ENCODE measurements at places on chromosomes 5 and 9.
A peak's percentile ranks its signal among the peaks of the same experiment; 100 is the strongest.

DNA sequence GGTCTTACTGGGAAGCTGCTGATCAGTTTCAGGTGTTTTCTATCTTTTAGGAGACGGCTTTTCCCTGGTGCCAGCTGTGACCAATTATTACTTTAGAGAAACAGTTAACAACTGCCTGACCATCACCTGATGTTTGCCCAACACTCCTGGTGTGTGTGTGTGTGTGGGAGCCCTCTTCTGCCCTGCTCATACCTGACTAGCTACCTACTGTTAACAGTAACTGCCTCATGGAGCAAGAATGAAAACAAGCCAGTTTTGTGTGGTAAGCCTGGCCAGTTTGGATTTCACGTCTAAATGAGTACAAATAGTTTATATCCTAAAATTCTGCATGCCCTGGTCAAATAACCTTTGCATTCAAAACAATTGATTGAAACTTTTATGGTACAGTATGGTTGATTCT is 46.1 kb upstream of the RIOK2 start:
- no peak for DNase-seq

GRCh38 chr9:124629600-124629999 is 122.4 kb upstream of the NR5A1 start:
- DNase-seq, result no peak

- no peak for DNase-seq
These were observed 33.8 kb upstream of the IL17B start for GRCh38 chr5:149412783-149413476.

GRCh38 chr5:158272409-158272808 is 413.5 kb upstream of the CLINT1 start:
- no peak for DNase-seq

DNA sequence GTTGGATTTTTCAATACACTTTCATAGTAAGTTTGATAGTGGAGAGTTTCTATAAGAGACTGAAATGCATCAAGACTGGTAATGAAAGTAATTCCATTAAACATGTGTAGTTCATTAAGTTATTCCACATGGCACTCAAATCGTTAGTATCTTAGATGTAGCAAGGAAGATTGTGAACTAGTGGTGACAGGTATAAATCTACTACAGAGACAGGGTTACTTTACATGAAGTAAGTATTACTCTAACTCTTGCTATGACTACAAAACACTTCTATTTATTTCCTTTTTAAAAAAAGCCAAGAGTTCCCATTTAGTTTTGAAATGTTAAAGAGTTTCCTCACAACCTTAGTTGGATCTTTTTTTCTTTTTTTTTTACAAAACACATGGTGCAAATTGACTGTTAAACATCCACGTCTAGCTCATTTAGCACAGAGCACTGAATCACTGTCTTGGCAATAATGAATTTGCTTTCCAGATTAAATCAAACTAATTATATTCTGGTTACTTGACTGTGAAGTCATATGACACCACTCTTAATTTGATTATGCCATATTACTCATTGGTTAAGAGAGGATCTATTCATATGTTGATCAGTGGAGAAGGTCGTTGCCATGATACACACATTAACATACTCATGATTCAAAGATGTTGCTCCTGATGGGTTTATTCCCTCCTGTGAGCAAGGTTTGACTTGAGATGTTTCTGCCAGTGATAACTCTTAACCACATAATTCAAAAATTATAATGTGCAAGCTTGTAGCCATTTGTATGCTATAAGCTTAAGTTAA is 644.8 kb downstream of the EFNA5 start:
- no peak for DNase-seq

DNA sequence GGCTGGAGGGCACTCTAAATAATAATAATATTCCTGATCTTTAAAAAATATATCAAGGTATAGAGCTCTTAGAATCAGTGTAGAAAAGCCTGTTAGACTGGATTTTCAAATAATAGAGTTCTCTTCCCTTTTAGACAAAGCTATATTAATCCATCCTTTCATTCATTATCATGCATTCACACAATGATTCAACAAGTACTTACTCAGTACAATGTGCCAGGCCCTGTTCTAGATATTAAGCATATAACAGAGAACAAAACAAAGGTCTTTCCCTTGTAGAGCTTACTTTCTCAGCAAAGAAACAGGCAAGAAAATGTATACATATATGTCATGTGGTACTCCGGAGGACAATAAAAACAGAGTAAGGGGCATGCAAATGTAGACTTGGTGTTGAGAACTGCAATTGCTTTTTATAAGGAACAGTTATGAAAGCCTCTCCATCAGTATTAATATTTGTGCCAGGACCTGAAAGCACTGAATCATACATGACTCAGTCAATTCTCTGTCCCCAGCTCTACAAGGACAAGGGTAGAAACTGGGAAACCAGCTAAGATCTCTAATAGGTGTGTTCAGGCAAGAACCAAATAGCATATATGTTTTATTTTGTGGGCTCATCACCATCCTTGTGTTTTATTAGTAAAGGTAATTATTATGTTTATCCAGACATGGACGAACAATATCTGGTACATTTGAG is 72.2 kb downstream of the PIP5K1B start:
- no peak for DNase-seq

GRCh38 chr5:9903801-9904200 is 273.6 kb upstream of the TAS2R1 start:
- no peak for DNase-seq

- DNase-seq, result no peak
These were observed 47.4 kb upstream of the SLC2A8 start for GRCh38 chr9:127349483-127350113.

DNA sequence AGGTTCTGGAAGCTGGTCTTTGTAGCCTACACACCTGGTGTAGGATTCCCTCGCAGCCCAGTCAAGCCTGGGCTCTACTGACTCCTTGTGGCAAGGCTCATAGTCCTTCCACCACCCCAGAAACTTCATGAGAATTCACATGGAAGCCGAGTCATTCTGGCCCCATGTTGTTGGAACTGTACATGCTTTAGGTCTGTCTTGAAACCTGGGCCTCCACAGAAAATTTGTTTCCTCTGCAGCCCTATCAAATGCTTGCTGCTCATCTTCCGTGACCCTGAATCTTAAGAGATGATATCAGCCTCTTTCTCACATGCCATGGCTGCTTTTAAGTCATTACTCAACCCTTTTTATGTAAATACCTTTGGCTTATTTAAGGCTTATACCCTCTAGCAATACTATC is 113.4 kb upstream of the GRHPR start:
- no peak for DNase-seq

DNA sequence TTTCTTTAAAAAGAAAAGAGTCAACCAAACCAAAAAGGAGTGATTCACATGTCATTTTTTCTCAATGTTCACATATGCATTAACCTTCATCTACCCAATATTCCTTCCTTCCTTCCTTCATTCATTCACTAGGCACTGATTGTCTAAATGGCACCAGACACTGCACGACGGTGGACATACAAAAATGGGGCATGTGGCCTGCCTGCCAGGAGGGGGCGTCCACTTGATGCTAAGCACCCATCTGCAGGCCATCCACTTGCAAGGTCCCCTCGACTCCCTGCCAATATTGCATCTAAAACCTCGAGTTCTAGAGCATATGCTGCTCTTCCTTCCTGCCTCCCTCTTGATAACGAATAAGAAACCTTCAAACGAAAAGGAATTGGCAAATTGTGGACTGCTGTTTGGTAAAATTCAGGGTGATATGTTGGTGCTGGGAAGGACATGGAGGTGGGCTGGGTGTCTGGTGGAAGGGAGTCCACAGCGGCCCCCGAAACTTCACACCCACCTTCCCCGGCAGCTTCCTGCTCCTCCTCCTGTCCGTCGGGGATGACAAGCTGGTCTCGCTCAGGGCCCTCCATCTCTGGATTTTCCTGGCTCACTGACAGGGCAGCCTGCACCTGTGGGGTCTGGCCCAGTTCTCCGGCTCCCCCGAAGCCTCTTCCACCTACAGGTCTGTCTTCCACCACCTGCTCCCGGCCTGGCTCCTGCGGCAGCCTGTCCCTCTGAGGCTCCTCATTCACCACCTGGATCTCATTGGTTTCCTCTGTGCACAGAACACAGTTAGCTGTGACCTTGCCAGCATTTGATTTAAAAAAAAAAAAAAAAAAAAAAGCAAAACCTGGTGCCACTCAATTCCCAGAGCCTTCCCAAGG is 64.3 kb downstream of the GOLM1 start:
- no peak for DNase-seq

GRCh38 chr5:122130152-122130551 is 806 bp downstream of the ZNF474 start:
- DNase-seq, result no peak

DNA sequence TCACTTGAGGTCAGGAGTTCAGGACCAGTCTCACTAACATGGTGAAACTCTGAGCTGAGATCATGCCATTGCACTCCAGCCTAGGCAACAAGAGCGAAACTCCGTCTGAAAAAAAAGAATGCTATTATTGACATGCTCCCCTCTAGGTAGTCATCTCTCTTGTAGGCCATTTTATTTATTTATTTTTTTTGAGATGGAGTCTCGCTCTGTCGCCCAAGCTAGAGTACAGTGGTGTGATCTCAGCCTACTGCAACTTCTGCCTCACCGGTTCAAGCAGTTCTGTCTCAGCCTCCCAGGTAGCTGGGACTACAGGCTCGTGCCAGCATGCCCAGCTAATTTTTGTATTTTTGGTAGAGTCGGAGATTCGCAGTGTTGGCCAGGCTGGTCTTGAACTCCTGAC is 20.6 kb upstream of the NIM1K start:
- no peak for DNase-seq

- DNase-seq, result peak; percentile 26
These were observed 140.5 kb downstream of the SLIT3 start for GRCh38 chr5:169160405-169160901.

GRCh38 chr9:82970359-82970758 is 92.6 kb downstream of the RASEF start:
- no peak for DNase-seq

- DNase-seq, result no peak
These were observed 87.0 kb downstream of the ADAMTS2 start for GRCh38 chr5:179258001-179258921.

DNA sequence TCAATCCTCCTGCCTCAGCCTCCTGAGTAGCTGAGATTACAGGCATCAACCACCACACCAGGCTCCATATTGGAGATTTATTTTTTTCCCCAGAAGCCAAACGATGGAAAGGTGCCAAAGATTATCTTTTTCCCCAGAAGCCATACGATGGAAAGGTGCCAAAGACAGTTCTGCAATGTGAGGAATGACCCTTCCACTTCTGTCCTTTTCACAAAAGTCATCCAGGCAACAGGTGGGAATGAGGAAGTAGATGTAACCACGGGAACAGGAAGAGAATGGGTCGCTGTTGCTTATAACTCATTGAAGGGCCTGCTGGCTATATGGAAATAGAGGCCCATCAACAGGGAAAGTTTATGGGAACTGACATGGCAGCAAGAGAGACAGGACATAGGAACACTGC is 233.7 kb upstream of the MSX2 start:
- no peak for DNase-seq

- DNase-seq, result peak; percentile 42
These were observed 44.4 kb downstream of the SEC61B start for GRCh38 chr9:99266255-99267023.

DNA sequence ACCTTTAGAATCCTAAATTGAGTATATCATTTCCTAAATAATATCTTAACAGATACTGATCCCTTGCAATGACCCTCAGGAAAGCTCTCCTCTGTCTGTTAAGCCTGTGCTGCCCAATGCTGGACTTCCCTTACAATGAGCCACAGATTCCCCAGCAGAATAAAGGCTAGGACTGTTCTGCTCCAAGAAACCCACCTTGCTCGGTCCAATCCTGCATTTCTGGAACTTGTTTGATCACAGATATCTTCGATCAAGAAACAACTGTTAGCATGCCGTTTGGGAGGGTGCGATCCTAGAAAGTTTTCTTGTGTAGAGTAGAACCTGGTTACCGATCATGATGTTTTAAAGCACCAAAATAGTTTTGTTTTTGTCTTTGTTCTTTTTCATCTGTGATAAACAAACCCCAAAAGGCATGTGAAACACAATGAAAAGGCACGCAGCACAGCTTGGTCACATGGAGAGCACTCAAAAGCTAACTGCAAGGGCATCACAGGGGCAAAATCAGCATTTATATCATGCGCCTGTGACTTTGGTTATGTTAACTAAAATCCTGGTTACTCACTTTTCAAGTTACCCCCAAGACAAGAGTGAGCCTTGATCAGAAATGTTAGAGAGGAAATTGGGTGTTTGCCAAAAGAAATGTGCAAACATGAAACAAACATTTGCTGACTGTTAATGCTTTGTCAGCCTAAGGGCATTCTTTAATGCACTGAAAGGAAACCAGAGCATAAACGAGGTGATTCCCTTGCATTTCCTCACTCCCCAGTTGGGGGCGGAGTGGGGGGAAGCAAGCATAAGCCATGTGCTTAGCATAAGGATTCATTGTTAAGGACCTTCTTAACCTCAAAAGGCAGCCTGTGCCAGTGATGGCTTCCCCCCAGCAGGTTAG is 61.9 kb upstream of the ADAMTS16 start:
- DNase-seq, result no peak

DNA sequence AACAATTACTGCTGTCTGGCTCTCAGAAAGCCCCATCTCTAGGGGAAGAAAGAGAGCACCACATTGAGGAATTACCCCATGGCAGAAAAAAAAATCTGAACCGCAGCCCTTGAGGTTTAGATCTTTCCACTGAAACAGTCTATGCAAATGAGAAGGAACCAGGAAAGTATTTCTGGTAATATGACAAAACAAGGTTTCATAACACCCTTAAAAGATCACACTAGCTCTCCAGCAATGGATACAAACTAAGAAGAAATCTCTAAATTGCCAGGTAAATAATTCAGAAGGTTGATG is 427.1 kb downstream of the PRELID2 start:
- no peak for DNase-seq

- DNase-seq, result no peak
These were observed 6.2 kb downstream of the GNPDA1 start for GRCh38 chr5:142006363-142007236.

- no peak for DNase-seq
These were observed 140.7 kb upstream of the RANBP3L start for GRCh38 chr5:36442352-36442751.

GRCh38 chr5:31194468-31194813 is 955 bp downstream of the CDH6 start:
- no peak for DNase-seq

- no peak for DNase-seq
These were observed 66.1 kb upstream of the CTSL start for GRCh38 chr9:87659534-87660419.

GRCh38 chr9:13665418-13666066 is 386.1 kb upstream of the MPDZ start:
- no peak for DNase-seq

DNA sequence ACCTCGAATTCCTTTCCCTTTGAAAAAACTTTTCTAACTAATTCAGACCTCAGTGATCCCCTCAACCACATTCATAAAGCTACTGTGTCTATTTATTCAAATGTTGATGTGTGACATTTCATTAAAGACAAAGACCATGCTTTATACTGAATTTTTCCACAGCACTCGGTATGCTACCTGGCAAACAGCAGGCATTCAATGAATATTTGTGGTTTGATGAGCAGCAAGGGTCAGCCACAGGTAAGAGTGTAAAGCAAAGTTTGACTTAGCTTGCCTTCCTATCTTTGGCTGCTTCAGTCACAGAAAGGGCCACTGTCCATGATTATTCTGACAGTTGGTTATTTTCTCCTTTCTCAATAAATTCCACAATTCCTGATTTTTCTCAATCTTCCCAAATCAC is 5.1 kb upstream of the CDC42SE2 start:
- DNase-seq, result no peak
